CD8-positive, alpha-beta memory T cell (primary cell): ENCODE measurements at places on chromosomes 4 and X. TPM values are rescaled to one million over a fixed set of nuclear protein-coding genes. Genes with fewer than 3 reads are reported as not detected.

DNA sequence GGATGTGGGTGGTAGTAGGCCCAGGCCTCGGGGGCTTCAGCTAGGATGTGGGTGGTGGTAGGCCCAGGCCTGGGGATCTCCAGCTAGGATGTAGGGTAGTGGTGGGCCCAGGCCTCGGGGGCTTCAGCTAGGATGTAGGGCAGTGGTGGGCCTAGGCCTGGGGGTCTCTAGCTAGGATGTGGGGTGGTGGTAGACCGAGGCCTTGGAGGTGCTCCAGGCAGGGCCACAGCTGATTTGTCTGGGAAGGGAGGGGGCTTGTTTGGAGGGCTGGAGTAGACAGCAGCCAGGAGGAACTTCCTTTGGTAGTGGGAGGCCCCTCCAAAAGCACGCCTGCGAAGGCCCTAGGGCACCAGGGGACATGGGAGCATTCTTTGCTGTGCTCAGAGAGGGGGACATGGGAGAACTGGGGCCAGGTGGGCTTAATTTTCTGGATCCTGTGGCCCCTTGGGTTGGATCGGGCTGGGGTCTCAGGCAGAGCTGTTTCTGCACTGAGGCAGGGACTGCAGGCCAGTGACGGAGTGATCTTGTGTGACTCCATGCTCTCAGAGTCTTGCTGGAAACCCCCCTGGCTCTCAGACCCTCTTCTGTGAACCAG, 3.3 kb upstream of the SPON2 start:
- no peak for DNase-seq

DNA sequence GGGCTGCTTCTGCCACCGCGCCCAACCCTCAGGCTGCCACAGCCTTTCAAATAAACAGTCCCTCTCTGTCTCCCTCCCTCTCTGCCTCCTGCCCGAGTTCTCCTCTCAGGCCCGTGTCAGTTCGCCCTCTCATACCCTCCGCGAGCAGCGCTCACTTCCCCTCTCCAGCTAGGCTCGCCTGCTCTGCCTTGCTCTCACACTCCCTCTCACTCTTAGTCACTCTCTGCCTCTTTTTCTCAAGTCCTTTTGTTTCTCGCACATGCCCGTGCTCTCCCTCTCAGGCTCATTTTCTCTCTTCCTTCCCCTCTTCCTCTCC, 3.2 kb downstream of the EFNB1 start:
- DNase-seq = no peak

The MAD2L1 gene
- total RNA-seq = 73.8 TPM

The TENT5D gene
- not detected for total RNA-seq

The NSG1 gene
- 15.1 TPM for total RNA-seq

GRCh38 chr4:133982533-133983224, 218.9 kb downstream of the PABPC4L start:
- no peak for DNase-seq

The PAK3 gene
- total RNA-seq = 0.40 TPM

DNA sequence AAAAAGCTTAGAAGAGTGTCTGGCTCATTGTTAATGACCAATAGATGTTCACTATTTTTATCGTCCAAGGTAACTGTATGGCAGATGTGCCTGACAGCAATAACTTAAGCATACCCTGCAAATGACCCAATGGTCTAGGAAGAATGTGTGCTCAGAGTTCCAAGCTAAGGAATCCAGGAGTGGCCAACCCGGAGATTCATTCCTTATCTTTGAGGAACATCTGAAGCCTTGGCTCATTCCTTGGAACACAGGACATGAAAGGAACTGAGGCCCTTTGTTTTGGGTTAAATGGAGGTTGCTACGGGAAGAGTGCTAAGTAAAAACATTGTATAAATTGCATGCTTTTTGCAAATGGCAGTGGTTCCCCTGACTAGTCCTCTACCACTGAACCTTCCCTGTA, 38.9 kb upstream of the EFNB1 start:
- no peak for DNase-seq

The GYG2 gene
- not detected for total RNA-seq

DNA sequence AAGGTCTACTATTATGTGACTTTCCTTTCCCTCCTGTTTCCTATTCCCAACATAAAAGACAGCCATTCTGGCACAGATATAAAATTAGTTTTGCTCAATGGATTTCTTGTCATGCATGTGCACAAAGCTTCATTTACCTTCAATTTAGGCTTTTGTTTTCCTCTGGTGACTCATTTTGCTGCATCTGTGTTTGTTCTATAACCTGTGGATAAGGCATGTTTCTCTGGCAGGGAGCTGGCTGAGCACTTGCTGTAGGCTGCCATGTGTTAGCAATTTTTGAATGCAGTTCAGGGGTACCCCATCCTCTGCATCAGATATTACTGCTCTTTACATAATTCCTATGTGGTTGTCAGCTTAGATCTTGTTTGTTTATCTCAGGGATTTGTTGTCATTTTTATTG, 202.8 kb upstream of the GRID2 start:
- DNase-seq = no peak

DNA sequence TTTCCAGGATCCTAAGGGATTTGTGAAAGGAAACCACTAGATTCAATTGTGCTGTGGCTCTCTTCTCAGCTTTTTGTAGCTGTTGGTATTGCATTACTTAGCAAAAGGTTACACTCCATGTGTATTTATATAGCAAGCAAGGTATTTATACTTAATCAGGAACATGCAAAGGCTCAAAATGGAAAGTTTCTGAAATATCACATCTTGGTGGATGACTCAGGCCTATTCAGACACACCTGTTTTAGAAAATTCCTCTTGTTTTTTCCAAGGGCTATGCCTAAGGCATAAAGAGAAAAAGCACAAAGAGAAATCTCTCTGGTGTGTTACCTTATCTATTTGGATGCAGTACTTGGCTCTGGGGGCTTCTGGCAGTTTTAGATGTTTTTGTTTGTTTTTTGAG, 144.4 kb upstream of the GALNT7 start:
- DNase-seq = no peak

The TMEM271 gene
- total RNA-seq = not detected

DNA sequence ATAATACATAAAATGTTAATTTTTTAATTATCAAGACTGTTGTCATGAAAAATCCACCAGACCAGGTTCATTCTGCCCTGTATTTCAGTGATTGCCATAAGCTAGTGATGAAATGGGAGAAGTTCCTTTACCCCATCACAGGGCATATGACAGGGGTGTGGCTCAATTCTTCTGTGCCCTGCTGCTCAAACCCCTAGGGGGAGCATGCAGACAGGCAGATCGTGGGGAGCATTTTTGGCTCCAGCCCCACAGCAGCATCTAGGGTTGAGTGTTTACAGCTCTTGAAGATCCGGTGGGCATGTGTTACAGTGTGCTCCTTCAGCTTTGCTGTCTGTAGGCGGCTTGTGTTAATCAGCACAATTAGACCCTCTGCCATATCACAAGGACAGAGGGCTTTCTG, 700.7 kb downstream of the PCDH18 start:
- no peak for DNase-seq

GRCh38 chr4:53322696-53323095, 43.2 kb downstream of the SCFD2 start:
- DNase-seq = no peak

DNA sequence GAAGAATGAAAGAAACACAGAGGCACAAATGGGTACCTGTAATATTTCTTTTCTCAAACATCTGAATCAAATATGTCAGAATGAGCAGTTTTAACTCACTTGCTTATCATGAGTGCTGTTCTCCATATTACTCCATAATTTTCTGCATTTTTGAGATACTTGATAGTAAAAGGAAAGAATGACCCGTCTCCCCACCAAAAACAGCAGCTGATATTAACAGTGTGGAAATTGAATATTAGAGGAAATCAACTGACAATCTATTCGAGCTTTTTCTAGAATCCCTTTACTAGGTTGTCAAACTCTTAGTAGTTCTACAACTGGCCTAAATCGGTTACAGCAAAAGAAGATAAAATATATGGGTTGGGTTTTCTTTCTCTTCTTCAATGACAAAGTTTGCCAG, 49.9 kb upstream of the HELT start:
- no peak for DNase-seq

The PAGE2 gene
- not detected for total RNA-seq

- DNase-seq = no peak
Observed at GRCh38 chr4:38872620-38873019, 5.0 kb downstream of the FAM114A1 start.

- no peak for DNase-seq
Observed at GRCh38 chr4:21535898-21536297, 412.7 kb downstream of the KCNIP4 start.

The TRAM1L1 gene
- not detected for total RNA-seq

- no peak for DNase-seq
Observed at GRCh38 chr4:177555007-177555574, 112.9 kb upstream of the AGA start.
